ENCODE measurements at places on chromosomes 6 and 20.

DNA sequence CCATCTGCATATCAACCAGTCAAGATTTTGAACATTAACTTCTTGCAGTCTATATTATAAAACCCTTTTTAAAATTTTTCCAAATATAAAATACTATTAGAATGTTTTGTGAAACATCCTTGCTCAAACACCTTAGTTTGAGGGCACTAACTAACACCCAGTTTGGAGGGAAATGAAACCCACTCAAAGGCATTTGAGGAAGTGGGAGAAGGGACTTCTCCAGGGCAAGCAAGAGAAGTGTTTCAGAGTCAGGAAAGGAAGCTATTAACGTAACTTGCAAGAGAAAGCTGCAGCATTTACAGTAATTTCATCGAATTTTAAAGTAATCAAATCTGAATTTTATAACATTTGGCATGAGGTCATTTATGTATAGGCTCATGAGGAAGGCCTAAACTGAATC is 21.3 kb downstream of the MTFR2 start:
- no peak for DNase-seq

- no peak for DNase-seq
These were observed 1.0 kb upstream of the E2F3 start for GRCh38 chr6:20400456-20401204.

- no peak for DNase-seq
These were observed 209.9 kb downstream of the LY86 start for GRCh38 chr6:6798448-6798860.

GRCh38 chr20:38168791-38169589 is 3.9 kb upstream of the TGM2 start:
- DNase-seq = no peak

GRCh38 chr6:132482581-132482980 is 30.3 kb downstream of the STX7 start:
- DNase-seq = no peak

DNA sequence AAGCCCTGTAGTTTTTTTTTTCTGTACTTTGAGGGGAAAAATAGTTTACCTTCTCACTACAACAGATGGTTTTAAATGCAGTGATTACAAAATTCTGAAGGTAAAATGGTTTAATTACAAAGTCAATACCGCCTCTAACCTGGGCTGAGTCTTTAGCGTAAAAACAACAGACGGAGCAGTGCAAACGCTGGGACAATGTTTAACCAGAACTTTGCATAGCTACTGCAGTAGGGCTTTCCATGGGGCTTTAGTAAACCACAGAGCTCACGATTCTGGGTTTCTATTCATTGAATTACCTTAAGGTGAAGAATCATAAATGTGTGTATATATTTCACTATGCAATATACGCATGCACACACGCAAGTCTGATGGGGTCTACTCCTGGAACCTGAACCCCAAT is 77.9 kb downstream of the RFX6 start:
- no peak for DNase-seq

- DNase-seq = no peak
These were observed at the start of gene SRSF12 for GRCh38 chr6:89117211-89118108. SRSF12 (minus strand) TSS chr6:89118071; CDS start chr6:89117887, 184 bp downstream.

DNA sequence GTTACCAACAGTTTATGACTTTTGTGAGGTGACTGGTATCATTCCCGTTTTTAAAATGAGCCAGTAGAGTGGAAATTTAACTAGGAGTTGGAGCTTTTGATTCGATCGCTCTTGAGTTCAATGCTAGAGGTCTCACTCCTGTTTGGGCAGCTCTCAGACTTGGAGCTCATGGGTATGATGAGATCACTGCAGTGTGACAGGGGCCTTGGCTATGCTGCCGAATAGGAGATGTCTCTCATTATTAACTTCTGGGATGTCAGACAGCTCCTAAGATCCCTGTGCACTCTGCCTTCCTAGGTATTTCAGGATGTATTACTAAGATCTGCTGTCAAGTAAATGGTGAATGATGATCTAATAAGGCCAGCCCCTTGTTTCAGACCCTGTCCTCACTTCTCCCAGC is 20.4 kb downstream of the AKAP12 start:
- no peak for DNase-seq

GRCh38 chr6:4164456-4164855 is 29.1 kb upstream of the ECI2 start:
- no peak for DNase-seq

DNA sequence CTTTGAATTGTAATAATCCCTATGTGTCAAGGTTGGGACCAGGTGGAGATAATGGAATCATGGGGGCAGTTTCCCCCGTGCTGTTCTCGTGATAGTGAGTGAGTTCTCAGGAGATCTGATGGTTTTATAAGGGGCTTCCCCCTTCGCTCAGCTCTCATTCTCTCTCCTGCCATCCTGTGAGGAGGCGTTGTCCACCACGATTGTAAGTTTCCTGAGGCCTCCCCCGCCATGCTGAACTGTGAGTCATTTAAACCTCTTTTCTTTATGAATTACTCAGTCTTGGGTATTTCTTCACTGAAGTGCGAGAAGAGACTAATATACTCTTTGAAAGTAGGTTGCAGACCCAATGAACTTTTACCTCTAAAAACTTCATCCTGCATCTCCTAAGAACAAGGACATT is 39.2 kb upstream of the KCNG1 start:
- DNase-seq = no peak

DNA sequence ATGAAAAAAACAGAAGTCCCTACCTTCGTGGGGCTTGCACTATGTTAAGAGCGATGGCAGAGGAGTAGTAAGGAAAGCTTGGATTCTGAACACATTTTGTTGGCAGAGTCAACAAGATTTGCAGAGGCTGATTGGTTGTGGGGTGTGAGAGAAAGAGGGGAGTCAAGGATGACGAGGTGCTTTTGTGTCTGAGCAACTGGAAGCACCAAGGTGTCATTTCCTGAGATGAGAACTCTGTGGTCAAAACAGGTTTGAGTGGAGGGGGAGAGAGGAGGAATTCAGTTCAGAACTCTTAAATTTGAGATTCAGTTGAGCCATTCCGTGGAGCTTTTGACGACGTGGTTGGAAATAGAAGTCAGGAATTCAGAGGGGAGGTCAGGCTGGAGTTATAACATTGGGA is 3.5 kb downstream of the OCSTAMP start:
- DNase-seq = no peak

DNA sequence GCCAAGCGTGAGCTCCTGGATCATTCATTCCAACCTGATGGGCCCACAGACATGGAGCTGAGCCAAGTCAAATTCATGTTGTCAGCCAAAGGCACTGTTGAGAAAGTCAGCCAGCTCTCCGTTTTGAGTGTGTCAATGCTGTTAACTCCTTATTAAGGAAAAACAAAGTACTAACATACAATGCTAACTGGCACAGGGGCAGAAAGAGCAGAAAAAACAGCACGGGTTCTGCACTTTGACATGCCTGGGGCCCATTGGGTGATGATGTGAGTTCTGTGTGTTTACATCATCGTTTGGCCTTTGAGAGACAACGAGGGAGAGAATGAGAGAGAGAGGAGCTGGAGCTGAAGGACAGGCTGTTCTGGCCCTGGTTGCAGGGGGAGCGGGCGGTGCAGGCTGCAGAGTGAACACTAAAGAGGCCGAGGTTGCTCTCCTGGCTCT is 85.9 kb downstream of the SMOC2 start:
- no peak for DNase-seq

DNA sequence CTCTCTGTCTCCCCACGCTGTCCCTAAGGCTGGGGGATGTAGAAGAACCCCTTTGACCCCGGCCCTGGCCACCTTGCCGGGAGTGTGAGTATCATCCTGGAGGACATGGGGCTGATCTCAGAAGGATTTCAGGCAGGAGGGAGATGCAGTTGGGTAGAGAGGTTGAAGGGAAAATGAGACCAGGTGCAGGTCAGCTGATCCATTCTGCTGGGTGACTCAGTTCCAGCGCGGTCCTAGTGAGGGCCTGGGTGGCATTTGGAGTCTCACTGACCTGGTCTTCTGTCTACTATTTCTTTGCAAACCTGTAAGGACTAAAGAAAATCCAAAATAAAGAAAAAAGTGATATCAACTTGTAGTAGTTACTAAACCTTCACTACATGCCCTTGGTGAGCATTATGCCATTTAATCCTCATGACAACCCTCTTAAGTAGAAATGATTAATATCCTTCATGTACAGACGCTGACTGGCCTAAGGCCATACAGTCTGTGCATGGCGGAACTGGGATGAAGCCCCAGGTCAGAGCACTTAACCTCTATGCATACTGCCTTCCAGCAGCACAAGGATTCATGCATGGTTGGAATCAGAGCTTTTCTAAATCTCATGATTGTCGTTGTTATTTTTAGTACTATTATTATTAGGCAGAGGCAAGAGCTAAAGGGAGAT is 106.3 kb downstream of the ZDHHC14 start:
- DNase-seq = no peak

DNA sequence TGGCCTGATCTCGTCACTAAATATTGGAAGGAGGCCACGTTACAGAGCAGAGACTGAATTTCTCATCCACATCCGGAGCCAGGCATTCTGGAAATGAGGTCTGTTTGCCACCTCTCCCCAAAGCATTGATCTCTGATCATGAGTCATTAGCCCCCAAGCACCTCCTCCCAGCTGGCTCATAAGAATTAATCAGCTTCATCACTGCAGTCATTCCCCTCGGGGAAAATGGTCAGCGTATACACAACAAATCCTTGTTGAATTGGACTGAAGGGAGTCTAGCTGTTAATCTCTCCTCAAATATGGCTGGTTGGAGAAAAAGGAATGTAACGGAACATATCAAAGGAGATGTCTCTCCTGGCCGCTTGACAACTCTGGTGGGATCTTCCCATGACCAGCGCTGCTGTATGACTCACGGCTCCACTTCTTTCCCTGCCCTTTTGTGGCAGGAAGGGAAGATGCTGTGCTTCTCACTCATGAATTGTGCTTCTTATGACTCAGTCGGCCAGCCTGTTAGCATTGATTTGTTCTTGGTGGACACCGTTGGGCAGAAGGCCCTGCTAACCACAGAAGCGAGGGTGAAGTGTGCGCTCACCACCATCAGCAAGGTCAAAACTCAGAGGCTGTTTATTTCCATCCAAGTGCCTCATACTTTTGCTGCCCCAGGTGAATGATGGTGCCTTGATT is 76.7 kb downstream of the RNF182 start:
- no peak for DNase-seq

- DNase-seq = no peak
These were observed 36.0 kb upstream of the PLN start for GRCh38 chr6:118511930-118512715.

DNA sequence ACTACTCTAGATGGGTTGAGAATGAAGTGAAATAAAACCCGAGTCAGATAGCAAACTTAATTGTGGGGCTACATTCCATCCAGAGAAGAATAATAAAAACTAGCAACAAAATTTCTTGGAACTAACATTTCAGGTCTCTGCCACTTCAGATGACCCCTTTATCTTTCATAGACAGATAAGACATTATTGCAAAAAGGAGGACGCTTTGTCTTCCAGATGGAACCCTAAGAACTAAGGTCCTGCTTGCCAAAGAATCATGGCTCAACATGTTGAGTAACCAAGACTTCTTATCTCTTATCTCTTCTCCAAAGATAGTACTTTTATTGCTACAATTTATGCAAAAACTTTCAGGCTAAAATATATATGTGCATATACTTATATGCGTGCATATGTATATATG is 221.1 kb upstream of the PREP start:
- DNase-seq = no peak

- DNase-seq = no peak
These were observed 33.9 kb downstream of the DSE start for GRCh38 chr6:116404696-116405095.

- DNase-seq = no peak
These were observed 72.6 kb downstream of the CD109 start for GRCh38 chr6:73768558-73768957.

DNA sequence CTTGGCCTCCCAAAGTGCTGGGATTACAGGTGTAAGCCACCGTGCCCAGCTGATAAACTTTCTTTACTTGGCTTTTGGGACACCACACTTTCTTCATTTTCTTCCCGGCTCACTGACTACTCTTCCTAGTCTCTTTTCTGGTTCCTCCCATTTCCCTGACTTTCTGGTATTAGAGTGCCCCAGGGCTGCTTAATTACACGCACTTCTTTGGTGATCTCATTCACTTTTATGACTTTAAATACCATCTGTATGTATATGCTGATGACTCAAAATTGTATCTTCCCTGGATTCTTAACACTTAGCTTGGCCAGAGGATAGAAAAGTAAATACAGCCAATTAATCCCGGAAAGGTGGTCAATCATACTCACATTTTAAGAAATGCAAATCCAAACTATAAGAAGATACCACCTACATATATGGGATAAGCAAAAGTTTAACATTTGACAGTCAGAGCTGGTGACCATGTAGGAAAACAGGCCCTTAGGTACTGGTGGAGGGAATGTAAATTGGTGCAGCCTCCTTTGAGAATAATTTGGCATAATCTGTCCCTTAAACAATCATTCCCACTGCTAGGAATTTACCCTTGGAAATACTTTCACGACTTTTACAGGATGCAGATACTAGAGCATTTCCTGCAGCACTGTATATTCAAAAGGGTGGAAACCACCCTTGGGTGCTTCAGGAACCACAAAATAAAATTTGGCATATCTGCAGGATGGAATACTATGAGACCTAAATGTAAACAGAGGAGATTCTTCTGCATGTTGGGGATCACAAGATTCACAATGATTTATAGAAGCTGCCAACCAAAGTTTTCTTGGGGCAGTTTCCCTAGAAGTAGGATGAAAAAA is 9.4 kb upstream of the NANP start:
- DNase-seq = no peak

- DNase-seq = no peak
These were observed 84.5 kb downstream of the JARID2 start for GRCh38 chr6:15330174-15330944.

DNA sequence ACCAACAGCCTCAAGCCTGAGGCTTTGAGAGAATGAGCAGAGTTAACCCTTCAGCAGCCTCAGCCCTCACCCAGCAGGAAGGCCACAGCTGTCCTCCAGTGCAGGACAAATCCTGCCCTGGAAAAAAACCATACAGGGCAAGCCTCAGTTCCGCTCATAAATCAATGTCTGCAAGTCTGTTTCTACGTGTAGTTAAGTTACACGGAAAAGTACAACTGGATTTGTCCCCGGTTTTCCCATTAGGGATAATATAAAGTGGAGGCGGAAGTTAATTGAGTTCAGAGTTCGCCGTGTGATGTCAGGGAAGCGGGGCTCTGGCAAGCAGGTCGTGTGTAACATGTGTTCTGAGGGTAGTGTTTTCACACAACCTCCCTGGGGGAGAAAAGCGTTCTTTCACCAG is 44.2 kb upstream of the EYA2 start:
- no peak for DNase-seq

Measured in omental fat pad (tissue), 4 donors.